ENCODE measurements at places on chromosomes 3 and 15. TPM values are rescaled to one million over a fixed set of nuclear protein-coding genes. Genes with fewer than 3 reads are reported as not detected.

The GPR87 gene
- not detected for polyA plus RNA-seq

The CCDC54 gene
- polyA plus RNA-seq, result not detected

The CORO2B gene
- 9.0 TPM for polyA plus RNA-seq

The MYRIP gene
- 0.92 TPM for polyA plus RNA-seq

The GAP43 gene
- not detected for polyA plus RNA-seq

The GNAT1 gene
- not detected for polyA plus RNA-seq

The TMEM158 gene
- polyA plus RNA-seq, result 3.1 TPM

The C3orf49 gene
- not detected for polyA plus RNA-seq

The FBXW12 gene
- polyA plus RNA-seq, result not detected

The SEMA5B gene
- 6.6 TPM for polyA plus RNA-seq

The LSMEM2 gene
- polyA plus RNA-seq, result 0.62 TPM

The ALDH1L1 gene
- 199 TPM for polyA plus RNA-seq

The LRRC2 gene
- 3.4 TPM for polyA plus RNA-seq

The ROBO1 gene
- 2.1 TPM for polyA plus RNA-seq

The PLSCR2 gene
- polyA plus RNA-seq, result not detected

The SPESP1 gene
- 3.7 TPM for polyA plus RNA-seq

The CLDN11 gene
- 1.6 TPM for polyA plus RNA-seq

The CX3CR1 gene
- 0.99 TPM for polyA plus RNA-seq

The TMEM40 gene
- 0.52 TPM for polyA plus RNA-seq

The PPP1R14D gene
- polyA plus RNA-seq, result 4.0 TPM

The MST1R gene
- 0.30 TPM for polyA plus RNA-seq

The TNK2 gene
- 14.7 TPM for polyA plus RNA-seq

The AP3B2 gene
- 1.8 TPM for polyA plus RNA-seq

The TTC21A gene
- 4.8 TPM for polyA plus RNA-seq

The TMEM207 gene
- polyA plus RNA-seq, result 21.2 TPM

The CCDC71 gene
- 21.0 TPM for polyA plus RNA-seq

The GXYLT2 gene
- polyA plus RNA-seq, result 0.39 TPM

The KCNMB2 gene
- 2.1 TPM for polyA plus RNA-seq

The TRAT1 gene
- not detected for polyA plus RNA-seq

The TMC3 gene
- polyA plus RNA-seq, result not detected

The CNTN3 gene
- polyA plus RNA-seq, result 3.8 TPM

The ACKR4 gene
- 1.1 TPM for polyA plus RNA-seq

The MLF1 gene
- polyA plus RNA-seq, result 30.0 TPM

The MYLK gene
- polyA plus RNA-seq, result 25.3 TPM

The RASGRF1 gene
- polyA plus RNA-seq, result 4.2 TPM

The ZNF385D gene
- 1.4 TPM for polyA plus RNA-seq

The FOXB1 gene
- polyA plus RNA-seq, result not detected

The DOCK3 gene
- polyA plus RNA-seq, result 0.49 TPM

The ITIH4 gene
- polyA plus RNA-seq, result 12.9 TPM

The PLSCR5 gene
- not detected for polyA plus RNA-seq

The CPEB1 gene
- polyA plus RNA-seq, result 1.6 TPM

The THSD4 gene
- polyA plus RNA-seq, result 9.4 TPM

The RETNLB gene
- not detected for polyA plus RNA-seq

The ZNF80 gene
- not detected for polyA plus RNA-seq

The TMEM87A gene
- 18.8 TPM for polyA plus RNA-seq

The GHSR gene
- polyA plus RNA-seq, result not detected

The CBLB gene
- 7.7 TPM for polyA plus RNA-seq

The ANKRD34C gene
- 0.11 TPM for polyA plus RNA-seq

The SUCNR1 gene
- 16.3 TPM for polyA plus RNA-seq

The DPPA2 gene
- not detected for polyA plus RNA-seq

The SEMA3G gene
- 28.2 TPM for polyA plus RNA-seq

The RBPMS2 gene
- 24.2 TPM for polyA plus RNA-seq

The GATA2 gene
- 22.9 TPM for polyA plus RNA-seq

The GALNT15 gene
- 5.5 TPM for polyA plus RNA-seq

The IFRD2 gene
- polyA plus RNA-seq, result 54.1 TPM

The EOMES gene
- 0.22 TPM for polyA plus RNA-seq

The LRRC15 gene
- 0.09 TPM for polyA plus RNA-seq

The PKM gene
- 799 TPM for polyA plus RNA-seq
